G401 (cell line): ENCODE measurements at places on chromosomes 3 and 15. TPM values are rescaled to one million over a fixed set of nuclear protein-coding genes. Genes with fewer than 3 reads are reported as not detected.

DNA sequence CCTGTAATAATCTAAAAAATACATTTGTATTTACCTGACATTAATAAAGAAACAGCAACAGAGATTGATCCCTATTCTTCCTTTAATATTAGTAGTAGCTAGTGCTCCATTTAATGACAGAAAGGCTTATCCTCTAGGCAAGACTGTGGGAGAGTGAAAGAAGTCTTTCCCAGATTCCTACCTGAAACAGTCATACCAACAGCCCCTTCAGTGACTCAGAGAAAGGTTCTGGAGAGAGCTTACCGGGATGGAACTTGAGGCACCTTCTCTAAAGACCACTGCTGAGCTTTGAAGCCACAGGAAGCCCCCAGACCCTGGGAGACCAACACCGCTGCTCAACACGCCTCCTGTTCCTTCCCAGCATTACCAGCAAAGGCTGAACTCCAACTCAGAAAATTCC is 66.9 kb upstream of the FGF12 start:
- DNase-seq = no peak

DNA sequence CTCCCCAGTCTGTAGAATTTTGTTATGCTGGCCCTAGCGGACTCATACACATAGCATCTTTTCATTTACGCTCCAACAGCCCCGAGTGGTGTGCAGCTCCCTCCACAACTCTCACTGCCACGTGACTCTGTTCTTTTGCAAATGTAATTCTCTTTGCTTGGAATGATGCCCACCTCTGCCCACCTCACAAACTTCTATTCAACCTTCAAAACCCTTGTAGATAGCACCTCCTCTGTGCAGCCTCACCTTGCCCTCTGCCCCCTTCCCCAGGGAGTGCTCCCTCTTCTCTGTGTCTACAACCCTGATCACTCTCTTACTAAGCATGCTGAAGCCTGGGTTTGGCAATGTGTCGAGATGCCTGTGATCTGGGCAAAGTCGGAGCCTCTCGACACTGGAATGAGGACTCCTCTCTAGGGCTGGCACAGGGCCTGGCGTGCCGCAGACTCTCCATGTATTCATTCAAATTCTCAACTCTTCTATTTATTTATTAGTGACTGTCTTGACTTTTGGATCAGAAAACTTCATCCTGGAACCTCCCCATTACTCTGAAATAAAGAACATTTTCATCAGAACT is 73.5 kb downstream of the MGLL start:
- DNase-seq = peak; percentile 74

DNA sequence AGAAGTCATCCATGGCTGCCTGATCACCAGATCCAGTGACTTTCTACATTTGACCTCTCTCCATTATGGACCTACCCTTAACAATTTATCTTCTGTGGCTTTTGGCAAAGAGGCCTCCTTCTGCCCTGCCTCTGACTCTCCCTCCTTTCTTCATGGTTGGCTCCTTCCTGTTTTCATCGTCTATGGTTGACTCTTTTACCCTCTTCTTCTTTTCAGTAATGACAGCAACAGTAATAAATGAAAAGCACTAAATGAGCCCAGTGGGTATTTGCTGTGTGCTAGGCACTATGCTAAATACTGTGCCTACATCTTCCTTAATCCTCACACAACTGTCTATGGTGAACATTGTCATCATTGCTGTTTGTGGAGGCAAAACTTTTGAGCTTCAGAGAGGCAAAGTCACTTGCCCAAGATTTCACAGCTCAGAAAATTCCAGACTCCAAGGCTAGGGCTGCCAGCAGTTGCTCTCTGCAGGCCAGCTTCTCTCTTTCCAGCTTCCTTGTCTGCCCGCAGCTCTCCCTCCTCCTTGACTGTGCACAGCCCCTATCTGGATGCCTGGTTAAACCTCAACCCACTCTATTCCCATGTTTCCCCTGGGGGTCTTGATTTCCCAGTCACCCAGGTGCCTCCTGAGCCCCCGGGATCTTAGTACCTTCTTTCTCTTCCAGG is 24.6 kb downstream of the ITPR1 start:
- no peak for DNase-seq

DNA sequence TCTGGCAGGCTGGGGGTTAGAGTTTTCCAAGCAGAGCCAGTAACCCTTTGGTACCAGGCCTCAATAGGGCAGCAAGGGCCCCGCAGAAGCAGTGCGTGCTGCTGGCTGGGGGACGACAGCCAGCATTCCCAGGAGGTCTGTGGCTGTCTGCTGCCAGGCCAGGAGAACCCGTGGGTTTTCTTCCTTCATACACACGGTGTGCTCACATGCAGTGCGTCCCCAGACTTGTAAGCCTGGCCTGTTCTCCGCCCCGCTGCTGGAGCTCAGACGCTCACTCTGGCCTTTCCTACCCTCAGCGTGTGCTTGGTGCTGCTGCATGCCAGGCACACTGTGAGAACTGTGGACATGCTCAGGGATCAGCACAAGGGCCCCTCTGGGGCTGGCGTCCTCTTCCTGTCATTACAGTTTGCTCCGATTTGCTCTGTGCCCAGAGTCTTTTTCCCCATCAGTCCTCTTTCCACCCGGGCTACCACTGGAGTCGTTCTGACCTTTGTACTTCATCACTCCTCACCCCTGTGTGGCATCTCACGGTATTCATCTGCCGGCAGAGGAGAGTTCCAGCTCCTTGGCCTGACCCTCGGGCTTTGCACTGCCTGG is 149.5 kb downstream of the DNAJB8 start:
- no peak for DNase-seq

DNA sequence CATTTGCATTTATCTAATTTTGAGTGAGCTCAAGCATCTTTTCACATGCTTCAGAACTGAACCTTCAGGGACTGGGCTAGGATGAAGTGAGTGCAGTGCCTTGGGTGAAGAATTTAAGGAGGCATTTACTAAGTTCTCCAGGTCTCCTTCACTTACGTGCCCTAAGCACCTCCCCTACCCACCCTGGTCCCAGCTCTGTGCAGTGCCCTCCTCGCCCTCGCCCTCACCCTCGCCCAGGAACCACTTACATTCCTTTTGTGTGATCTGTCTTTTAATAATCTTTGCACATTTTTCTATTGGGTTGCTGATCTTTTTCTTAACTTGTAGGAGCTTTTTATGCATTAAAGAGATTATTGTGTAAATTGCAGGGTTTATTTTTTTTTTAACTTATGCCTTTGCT is 322.6 kb downstream of the THSD4 start:
- no peak for DNase-seq

DNA sequence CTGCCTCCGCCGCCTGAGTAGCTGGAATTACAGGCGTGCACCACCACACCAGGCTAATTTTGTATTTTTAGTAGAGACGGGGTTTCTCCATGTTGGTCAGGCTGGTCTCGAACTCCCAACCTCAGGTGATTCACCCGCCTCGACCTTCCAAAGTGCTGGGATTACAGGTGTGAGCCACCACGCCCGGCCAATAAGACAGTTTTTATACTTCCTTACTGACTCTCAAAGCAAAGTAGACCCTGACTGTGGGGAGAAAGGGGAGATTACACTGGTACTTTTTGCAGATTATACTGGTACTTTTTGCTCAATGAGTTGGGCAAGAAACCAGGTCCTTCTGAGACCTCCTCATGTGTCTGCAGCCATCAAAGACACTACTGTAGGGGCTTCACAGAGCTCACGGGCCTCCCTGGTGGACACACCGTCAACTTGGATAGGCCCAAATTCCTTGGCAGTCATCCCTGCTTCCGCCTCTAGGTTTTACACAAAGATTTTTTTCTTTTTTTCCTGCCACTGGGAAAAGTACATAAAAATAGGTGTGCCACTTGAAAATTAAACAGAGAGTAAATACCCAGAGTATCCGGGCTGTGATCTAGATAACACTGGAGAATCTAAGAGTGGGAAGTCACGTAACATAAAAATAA is 143.3 kb upstream of the WNT5A start:
- DNase-seq = no peak

Gene PSTPIP1
- not detected in 2 replicates for total RNA-seq

- no peak for DNase-seq
These were observed 100.2 kb downstream of the TMCC1 start for GRCh38 chr3:129793319-129793718.

Gene ZNF639
- total RNA-seq = 70.7 and 86.4 TPM in 2 replicates

- no peak for DNase-seq
These were observed 445.7 kb upstream of the BCHE start for GRCh38 chr3:166282931-166283330.

DNA sequence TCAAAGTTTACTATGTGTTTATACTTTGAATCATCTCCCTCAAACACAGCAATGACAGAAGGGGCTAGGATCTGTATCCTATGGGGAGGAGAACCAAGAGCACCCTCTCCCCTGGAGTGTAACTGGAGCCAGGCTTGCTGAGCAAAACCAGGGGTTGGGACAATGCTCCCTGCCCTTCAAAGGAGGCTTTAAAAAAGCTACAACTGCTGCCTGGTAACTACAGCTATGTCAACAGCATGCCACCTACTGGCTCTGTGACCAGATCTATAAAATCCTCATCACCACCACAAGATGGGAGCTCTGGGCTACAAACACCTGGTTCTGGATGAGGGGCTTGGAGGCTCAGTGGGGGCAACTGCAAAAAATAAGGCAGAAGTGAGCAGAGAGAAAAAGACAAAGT is 61.9 kb downstream of the ANO10 start:
- DNase-seq = no peak

Gene ARPP21
- total RNA-seq = not detected in 2 replicates

DNA sequence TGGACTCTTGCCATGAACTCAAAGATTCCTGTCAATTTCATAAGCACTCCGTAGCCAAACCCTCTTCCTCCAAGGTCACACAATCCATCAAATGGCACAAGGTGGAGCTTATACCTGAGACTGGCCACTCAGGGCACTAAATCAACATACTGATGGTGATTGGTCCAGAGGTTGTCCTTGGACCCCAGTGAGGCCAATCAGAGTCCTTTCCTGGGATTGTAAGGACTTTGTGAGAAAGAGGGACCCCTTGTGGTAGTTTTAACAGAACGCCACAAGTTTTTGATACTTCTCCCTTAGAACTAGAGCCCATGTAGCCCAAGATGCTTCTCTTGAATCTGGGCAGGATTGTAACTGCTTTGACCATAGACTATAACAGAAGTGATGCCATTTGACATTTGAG is 44.4 kb upstream of the LARS2 start:
- DNase-seq = no peak

DNA sequence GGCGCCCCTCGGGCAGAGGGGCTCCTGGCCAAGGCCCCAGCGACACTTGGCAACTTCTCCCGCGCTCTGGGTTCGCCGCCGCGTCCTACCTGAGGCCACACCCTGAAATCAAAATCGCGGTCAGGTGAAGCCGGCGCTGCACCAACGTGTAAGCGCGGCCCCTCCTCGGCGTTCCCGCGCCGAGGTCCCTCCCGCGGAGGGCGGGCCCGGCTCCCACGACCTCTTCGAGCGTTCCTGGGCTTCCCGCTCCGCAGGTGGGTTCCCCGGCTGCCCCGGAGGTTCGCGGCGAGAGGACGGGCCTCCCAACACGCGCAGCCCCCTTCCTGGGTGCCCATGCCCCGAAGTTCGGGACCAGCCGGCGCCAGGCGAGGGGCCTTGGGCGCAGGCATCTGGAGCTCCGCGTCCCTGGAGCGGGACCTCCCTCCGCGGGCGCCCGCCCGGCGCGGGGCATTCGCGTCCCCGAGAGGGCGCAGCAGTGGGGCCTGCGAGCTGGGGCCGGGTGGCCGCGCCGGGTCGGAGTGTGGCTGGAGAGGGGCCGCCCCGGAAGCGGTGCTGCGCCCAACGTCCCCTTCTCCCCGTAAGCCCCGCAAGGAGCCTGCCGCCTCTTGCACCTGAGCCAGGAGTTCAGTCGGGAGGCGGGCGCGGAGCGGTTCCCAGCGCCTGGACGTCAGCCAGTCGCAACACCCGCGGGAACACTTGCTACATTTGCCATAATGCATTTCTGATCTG is 13.7 kb downstream of the PAK6 start:
- peak; percentile 61 for DNase-seq

- DNase-seq = no peak
These were observed 40.5 kb downstream of the CMTM7 start for GRCh38 chr3:32432045-32432710.

Gene ADGRG7
- total RNA-seq = not detected in 2 replicates

Gene PIERCE2
- total RNA-seq = 5.8 and 10.9 TPM in 2 replicates

DNA sequence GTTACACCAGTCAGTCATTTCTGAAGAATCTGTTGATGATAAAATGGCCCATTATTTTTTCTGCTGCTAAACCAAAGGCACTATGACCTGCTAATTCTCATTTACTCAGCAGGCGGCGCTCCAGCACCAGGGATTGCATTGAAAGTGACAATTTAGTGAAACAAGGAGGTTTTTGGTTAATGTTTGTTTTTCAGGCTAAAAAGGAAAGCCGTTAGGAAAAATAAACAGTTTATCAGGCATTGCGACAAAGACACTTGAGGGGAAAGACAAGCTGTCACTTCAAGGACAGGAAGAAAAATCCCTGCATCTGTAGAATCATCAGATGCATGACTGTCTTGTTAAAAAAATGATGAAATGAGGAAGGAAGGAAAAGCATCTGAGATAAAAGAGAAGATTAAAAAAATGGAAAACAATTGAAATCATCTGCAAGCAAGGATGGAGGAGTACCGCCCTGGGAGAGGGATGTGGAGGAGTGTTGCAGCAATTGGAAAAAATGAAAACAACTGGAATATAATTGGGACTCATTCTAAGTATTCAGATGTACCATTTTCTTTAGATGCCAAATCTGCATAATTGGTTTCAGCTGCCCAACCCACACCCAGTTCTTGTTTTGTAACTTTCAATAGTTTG is 54.0 kb downstream of the NR1D2 start:
- peak; percentile 64 for DNase-seq

- DNase-seq = peak; percentile 12
These were observed 280.2 kb upstream of the ICE2 start for GRCh38 chr15:60758961-60759729.

Gene KNL1
- total RNA-seq = 38.4 and 40.6 TPM in 2 replicates

DNA sequence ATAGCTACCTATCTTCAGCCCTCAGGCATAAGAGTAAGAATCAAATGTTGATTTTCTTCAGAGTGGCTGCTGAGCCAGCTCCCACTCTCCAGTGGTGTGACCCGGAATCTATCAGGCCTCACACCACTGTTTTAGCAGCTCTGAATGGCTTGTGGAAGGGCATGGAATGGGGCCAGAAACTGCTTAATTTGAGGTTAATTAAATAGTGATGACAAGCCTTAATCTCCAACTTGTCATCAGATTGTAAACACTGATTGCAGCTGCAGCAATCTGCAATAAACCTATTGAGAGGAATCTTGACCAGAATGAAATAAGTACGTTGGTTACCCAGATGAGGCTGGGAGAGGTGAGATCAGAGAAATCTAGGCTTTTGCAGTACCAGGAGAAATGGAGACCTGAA is 317.4 kb downstream of the FHIT start:
- DNase-seq = no peak

Gene PGBD4
- 1.1 and 1.9 TPM in 2 replicates for total RNA-seq

- no peak for DNase-seq
These were observed 26.6 kb downstream of the IGF2BP2 start for GRCh38 chr3:185797993-185798830.
